ENCODE measurements at places on chromosomes 12 and 14. TPM values are rescaled to one million over a fixed set of nuclear protein-coding genes. Genes with fewer than 3 reads are reported as not detected.

DNA sequence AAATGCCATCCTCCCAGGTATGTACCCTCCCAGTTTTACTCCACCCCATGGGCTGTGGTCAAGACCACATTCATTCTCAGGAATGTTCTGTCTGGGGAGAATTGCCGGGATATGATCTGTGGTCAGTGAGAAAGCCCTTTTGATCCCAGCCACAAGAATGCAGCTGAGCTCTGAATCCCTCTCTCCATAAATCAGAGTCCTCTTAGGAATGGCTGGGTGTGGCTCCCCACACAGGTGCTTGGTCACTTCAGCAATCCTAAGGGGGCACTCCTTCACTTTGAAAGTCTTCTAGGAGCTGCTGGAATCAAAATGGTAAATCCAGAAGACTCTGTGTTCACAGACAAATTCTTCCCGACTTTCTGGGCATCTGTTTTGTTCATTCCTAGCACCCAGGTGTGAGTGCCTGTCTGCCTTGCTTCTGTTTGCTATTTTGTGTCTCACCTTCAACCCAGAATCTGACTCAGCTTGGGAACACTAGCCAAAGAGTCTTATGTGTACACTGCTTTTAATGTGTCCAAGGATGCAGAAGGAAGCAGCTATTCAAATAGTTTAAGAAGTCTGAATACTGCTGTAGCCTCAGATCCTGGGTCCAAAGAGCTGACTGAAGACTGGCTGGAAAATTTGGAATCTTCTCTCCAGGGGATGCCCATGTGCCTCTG lies 144.6 kb upstream of the CDKN3 start:
- peak; percentile 63 for DNase-seq

GRCh38 chr14:99314623-99315022 lies 42.6 kb upstream of the BCL11B start:
- no peak for DNase-seq

Gene KRT73
- polyA plus RNA-seq, result not detected

Gene ADCY6
- 18.2 TPM for polyA plus RNA-seq

GRCh38 chr14:59484639-59485175 lies 390 bp downstream of the JKAMP start:
- DNase-seq, result no peak

DNA sequence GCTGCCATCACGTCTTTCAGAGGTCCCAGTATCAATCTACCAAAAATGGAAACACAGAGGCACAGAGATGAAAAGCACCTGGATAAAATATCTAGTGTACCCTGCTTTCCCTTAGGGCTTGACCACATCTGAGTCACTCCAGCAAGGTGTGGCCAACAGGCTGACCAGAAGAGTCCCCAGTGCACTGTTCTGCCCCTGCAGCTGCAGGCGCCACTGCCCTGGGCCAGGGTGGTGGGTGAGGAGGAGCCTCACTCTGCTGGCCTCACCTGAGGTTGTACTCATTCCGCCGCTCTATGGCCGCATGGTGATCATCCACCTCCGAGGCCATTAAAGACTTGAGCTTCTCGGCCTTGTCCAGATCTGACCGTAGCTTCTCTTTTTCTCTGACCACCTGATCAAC lies 60.4 kb downstream of the NIN start:
- DNase-seq, result no peak

DNA sequence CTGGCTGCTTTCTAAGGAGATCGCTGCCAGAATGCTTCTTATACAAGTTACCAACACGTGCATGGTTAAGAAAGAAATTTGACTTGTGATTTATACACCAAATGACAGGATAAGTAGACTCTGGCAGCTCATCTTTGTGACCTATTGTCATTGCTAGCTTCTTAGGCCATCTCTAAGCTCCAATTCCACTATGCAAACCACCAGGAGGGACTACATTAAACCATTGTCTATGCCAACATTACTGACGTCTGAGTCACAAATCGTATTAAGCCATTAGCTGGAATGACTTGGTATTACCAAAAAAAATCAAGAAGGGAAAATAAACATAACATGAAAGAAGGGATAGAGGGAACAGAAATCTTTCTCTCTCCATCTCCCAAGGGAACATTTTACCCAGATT lies 15.8 kb upstream of the VPS33A start:
- DNase-seq, result no peak

GRCh38 chr12:14952299-14952921 lies 9.0 kb downstream of the ARHGDIB start:
- DNase-seq, result peak; percentile 42

DNA sequence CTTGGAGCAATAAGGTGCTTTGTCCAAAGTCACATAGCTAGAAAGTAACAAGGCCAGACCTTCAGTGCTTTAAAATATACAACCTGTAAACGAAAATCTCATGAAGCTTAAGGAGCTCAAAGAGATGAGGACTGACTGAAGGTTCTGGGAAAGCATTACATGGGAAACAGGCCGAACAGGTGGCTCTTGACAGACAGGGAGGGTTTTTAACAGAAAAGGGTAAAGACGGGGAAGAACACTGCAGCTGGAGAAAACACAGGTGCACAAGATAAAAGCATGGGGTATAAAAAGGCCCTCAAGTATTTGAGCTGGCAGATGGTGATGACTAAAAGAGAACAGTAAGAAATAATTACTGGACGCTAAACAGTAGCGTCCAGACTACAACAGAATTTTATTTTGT lies 257.2 kb downstream of the NELL2 start:
- no peak for DNase-seq

DNA sequence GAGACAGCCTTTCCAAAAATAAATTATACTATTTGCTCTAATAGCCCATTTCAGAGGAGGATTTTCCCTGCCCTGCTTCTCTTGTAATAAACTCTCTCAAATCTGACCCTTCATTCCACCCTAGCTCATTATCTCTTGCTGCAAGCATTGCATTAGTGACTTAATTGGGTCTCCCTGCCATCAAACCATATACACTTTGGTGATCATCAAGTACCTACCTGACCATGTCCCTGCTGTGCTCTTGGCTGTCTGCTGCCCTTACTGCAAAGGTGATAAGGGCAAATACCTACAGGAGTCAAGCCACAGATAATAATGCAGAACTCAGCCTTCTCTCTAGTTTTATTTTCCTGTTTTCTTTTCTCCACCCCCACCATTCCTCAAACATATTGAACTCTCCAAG lies 88.4 kb downstream of the LIN7A start:
- DNase-seq, result no peak

DNA sequence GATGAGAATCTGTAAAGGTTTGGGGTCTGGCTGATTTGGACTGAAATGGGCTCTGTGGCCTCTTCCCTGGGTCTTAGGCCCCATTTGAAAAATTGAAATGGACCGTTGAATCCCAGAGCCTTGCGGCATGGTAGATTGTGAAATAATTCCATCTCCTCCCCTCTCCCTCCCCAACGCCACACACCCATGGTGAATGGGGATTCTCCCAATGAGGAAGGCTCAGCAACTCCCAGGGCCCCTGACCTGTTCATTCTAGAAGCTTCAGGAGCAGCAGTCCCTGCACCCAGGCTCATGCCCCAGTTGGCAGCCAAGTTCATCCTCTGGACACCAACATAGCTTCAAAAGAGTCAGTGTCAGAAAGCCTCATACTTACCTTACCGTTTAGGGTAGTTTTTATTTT lies 217.4 kb downstream of the ZFP36L1 start:
- no peak for DNase-seq

Gene FAM222A
- polyA plus RNA-seq, result 3.3 TPM

DNA sequence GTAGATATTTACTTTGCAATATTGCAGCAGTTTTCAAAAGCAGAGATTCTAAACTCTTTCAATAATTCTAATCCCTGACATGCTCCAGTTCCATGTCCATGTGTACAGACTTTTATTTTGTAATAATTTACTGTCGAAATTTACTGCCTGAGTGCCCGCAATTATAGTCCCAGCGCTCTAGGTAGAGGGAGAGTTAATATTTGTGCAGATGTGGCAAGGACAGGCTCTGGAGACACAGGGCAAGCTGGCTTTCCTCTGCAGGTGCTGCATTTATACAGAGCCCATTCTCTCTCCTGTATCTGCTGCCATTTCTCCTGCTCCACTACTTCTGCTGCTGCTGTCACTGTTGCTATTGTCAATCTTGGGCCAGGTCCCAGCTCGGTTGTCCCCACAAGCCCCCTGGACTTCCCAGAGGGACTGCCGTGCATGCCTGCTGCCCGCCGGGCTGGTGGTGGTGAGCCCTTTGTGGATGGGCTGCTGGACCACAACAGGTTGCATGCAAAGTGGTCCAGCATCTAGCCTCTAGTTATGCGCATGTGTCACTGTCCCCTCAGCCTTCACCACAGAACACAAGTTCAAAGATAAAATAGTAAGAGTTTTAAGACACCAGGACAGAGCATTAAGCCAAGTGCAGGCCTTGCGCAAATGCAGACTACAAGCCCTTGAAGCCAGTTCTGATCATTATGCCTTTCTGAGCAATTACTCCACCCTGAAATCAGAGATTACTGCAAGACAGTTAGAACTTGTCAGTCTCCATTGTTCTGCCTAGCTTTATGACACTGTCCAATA lies 40.8 kb upstream of the CSRP2 start:
- no peak for DNase-seq

Gene FOXJ2
- 7.4 TPM for polyA plus RNA-seq

DNA sequence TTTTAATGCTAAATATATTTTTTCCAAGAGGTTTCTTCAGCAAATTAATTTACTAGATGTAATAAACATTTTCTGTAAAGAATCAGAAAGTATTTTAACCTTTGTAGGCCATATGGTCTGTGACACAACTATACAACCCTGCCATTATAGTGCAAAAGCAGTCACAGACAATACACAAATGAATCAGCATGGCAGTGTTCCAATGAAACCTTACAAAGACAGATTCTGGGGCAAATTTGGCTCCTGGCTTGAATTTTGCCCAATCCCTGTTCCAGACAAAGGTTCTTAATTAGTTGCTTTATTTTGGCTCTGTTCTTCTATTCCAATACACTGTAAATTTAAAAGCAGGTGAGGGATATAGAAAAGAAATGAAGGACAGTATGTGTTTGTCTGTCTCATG lies 352.5 kb downstream of the C12orf50 start:
- no peak for DNase-seq

DNA sequence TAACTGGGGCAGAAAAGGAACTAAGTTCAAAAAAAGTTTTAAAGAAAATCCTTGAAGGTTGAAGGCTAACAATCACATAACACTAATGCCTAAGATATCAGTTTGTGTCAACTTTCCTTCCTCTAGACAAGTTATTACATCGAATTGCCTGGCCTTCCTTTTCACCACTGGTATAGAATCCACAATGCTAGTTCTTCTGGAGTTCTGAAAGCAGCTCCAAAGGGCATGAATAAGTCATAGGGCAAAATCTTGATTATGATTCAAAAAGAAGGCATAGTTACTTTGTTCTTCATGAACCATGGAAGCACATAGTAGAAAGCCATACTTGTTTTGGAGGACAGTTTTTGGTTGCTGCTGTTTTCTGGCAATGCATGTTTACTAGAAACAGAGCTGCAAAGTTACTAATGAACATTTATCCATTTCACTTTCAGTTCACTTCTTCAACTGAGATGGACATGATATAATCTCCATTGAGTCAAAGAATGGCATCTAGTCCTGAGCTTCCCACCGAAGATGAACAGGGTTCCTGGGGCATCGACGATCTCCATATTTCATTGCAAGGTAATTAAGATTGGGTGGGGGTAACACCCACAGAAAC lies 56.0 kb downstream of the SYNE2 start:
- no peak for DNase-seq

Gene GPR137C
- 0.14 TPM for polyA plus RNA-seq

GRCh38 chr12:94263011-94263811 lies 114.8 kb downstream of the PLXNC1 start:
- DNase-seq, result no peak

DNA sequence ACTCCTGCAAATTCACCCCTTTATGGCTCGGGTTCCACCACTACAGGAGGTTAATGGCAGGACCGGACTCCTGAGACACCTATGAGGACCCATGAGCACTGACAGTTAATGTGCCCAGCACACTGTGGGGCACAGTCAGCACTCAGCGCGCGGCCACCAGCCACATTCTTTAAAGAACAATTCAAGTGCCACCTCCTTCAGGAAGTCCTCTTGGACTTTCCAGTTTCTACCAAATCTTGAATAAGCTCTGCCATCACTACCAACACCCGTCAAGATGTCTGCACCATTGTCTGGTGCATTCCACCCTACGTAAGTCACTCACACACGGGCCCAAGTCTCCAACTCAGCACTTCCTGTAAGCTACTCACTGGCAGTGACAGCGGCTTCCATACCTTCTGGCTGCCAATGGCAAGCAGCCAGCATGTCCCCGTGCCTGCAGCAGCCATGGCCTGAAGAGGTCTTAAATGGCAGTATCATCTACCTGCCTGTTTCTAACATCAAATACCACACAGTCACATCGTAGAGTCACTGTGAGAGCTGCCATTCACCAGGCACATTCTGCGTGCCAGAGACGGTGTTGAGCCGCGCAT lies 48.5 kb downstream of the CDC42BPB start:
- DNase-seq, result no peak

DNA sequence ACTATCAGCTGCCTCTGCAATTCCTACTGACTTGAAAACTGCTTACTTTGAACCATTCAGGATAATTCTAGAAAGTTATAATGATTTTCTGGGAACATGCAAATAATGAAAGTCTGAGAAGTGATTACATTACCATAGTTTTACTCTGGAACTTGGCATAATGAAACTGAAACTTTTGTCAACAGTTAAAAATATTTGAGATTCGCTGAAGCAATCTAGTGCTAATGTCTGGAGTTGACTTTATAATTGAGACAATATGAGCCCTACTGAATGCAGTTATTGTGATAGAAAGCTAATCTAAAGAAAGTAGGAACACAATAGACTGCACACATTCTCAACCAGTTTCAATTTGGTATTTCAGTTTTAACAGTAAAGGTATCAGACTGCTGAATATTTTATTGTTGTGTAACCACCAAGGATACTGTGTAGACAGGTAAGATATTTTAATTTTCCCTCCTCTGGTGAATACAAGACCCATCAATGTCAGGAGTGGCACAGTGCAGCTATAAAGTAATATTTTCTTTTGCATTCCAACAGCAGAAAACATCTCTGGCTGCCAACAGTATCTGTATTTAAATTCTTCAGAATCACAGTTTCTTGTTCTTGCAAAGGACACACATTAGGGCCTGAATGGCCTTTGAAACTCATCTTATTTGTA lies 483.5 kb downstream of the ATP23 start:
- no peak for DNase-seq

DNA sequence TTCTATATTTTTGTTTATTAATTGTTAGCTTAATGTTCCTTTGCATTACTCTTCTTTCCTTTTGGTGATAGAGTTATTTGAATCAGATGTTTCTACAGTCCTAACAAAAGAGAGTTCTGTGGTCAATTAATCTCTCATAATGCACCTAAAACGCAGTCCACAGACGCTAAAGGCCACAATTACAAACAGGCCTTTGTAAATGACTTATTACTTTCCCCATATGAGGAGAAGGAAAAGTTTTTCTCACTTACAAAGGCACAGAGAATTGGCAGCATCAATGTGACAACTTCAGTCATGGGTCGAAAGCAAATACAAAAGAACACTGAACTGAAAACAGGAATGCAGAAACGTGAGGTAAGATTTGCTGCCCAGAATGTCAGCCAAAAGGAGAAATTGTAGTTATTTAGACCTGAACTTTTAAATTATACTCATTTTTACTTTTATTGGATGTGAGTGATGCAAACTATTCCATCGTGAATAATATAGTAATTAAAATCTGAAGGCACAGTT lies 142.0 kb upstream of the SYT10 start:
- no peak for DNase-seq

Gene GTF2H3
- polyA plus RNA-seq, result 27.3 TPM

Gene PLA2G1B
- not detected for polyA plus RNA-seq

Gene PDE3A
- 7.6 TPM for polyA plus RNA-seq

- DNase-seq, result no peak
These were observed 1095.1 kb downstream of the GALC start for GRCh38 chr14:86897704-86898513.

Data from A549 (cell line).